ENCODE measurements at places on chromosomes 2 and 18.

- DNase-seq: no peak
Measured at GRCh38 chr2:56030062-56030461, 106.5 kb upstream of the EFEMP1 start.

GRCh38 chr2:45932278-45932975 lies 281.0 kb downstream of the PRKCE start:
- DNase-seq: peak; percentile 52

DNA sequence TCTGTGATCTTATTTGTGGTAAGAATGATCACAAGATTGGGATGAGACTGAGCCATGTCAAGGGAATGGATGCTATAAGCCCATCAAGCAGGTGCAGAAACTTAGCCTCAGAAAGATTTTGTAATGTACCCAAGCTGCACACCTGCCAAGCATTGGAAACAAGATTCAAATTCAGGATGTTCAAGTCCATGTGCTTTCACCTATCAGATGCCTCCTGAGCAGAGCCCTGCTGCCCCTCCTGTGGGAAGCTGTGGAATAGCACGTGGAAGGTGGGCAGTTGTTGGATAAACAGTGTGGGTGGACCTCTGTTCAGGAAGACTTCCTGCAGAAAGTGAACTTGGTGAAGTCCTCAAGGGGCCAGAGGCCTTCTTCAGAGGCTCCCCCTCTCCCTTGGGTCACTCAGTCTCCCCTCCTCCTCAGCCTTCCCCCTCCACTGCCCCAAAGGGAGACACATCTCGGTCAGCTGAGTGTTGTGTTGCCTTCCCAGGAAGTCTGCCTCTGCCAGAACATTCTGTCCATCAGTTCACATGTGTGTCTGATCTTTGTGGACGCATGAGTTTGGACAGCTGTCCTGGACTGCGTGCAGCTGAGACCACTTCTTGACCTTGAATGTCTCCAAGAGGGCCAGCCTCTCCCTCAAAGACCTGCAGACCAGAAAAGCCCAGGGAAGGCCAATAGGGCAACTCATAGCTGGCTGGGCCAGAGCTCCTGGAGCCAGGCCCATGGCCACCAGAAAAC lies 186.1 kb downstream of the INHBB start:
- DNase-seq: no peak

- DNase-seq: no peak
Measured at GRCh38 chr18:39773646-39774045, 2181.4 kb upstream of the PIK3C3 start.

- DNase-seq: no peak
Measured at GRCh38 chr2:198117406-198118041, 313.1 kb downstream of the PLCL1 start.

DNA sequence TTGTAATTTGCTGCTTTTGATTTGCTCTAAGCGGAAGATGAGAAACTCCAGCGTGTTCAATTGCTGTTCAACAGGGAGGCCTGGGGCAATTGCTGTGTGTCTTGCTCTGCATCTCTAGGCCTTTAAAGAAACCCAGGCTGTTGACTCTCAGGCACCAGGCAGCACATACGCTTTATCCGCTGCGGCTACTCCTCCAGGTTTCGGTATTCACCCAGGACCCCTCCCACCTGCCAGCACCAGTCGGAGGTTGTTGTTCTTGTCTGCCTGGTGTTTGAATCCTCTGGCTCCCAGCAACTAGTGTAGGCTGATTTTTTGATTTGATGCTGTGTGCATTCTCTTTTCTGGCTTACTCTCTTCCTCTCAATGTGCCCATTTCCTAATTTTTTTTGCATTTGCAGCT lies 383.1 kb downstream of the TSN start:
- DNase-seq: no peak

Data from AG08395 (cell line).